ENCODE measurements at places on chromosomes 1 and 21. TPM values are rescaled to one million over a fixed set of nuclear protein-coding genes. Genes with fewer than 3 reads are reported as not detected.

- DNase-seq, result no peak
- peaks cover 29% of the 10 kb centered on the region for H3K36me3 ChIP-seq
Measured at GRCh38 chr1:46562498-46562897, 11.1 kb upstream of the KNCN start.

DNA sequence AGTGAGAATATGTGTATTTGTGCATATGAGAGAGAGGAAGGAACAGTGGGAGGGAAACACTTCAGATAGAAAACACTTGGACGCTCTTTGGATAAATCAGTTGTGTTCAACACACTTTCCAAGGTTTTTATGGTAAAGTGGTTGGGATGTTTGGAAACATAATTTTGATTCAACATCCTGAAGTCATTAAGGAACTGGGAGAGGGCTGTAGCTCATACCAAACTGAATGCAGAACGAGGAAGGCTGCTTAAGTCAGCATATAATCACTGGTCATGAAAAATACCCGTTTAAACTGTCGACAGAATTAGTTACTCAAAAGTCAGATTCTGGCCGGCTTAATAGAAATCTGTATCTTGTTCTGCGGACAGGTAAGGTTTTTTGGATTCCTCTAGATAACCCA, 14.9 kb downstream of the LIX1L start:
- H3K4me1 ChIP-seq, result peaks cover 17% of the 10 kb centered on the region
- no peak for DNase-seq
- peak overlapping the region; percentile 71 for H3K27ac ChIP-seq
- H3K27me3 ChIP-seq, result no peaks in the 10 kb centered on the region
- H3K36me3 ChIP-seq, result peaks cover 16% of the 10 kb centered on the region

Gene PDZK1
- total RNA-seq, result 0.92 TPM

Gene KIF14
- total RNA-seq, result 5.2 TPM

Gene CD1E
- total RNA-seq, result not detected

Measured in HFFc6 (cell line).